ENCODE measurements at places on chromosomes 3 and 15.
A peak's percentile ranks its signal among the peaks of the same experiment; 100 is the strongest.

DNA sequence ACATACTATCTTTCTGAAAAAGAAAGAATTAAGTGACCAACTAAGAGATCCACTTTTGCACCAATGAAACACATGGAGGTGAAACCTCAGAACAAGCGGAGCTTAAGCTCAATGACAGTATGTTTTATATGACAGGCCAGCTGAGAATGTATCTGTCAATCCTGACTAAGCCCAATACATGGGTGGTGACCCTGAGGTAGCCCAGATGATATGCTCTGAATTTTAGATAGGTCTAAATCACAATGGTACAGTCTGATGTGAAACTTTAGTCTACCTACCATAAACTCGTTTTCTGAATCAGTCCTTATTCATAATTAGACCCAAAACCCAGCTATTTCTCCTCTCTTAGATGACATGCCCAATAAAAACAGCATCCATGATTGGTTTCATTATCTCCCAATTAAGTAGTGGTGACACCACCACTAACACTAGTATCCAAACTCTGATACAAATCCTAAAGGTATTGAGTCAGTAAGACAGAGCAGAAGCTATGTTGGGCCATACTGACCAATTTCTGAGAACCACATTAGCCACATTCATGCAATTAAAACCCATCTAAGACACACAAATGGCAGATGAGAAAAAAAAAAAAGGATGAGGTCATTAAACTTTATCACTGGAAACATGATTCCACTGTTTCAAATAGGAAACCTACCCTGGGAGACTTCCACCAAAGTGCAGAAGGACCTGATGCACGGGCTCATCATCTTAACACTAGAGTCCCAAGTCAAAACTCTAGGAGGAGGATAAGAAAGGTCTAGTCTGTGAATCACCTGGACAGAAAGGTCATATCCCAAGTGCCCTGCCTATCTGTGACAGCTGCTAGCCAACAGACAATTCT is 20.6 kb downstream of the CMTM6 start:
- DNase-seq = no peak

- no peak for DNase-seq
Measured at GRCh38 chr3:190768891-190769290, 93.6 kb downstream of the GMNC start.

DNA sequence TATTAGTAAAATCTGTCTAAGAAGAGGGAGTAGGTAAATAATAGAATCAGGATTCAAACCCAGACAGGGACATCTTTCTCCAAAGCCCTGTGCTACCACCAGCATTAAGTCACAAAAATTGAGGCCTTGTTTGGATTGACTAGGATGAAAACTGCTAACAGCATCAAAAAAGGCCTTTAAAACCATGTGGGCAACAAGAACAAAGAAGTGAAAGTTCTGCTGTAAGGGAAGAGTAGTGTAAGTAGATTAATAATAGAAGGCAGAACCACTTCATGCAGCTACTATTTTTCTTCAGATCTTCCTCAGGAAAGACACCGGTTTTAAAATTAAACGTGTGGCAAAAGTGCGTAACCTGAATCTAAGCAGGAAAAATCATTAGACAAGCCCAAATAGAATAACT is 15.3 kb upstream of the KBTBD12 start:
- DNase-seq = no peak

DNA sequence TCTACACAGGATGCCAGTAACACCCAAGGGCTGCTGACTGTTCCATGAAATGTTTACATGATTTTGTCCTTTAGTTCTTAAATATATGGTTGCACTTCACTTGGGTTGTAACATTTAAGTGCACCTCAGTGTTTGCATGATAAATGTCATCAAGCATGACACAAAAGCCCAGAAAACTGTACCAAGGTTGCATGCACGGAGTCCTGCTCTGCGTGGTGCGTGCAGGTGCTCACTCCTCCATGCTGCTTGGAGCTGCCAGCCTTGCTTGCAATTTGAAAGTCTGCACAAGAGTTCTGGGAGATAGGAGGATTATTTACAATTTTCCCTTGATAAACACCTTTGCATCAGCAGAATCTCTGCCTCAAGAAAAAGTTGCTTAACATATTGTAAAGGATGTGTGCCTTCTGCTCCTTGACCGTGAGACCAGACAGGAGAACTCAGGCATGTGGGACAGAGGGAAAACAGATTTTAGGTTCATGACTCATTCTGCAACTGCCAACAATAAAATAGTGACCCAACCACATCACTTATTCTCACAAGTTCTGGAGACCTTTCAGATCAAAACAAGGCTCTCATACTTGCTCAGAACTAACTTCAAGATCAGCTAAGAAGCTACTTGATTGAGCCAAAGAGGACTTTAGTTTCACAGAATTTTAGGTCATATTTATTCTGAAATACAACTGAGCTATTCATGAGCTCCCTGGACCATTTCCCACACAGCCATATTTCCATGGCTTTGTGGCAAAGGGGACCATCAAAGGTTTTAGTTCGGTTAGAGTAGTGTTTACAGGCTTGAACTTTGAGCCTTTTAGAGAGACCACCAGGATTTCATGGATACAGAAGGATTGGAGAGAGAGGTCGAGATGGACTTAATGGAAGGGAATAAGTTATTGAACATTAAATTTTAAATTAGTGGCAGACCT is 128.4 kb upstream of the ZBED2 start:
- DNase-seq = peak; percentile 93

GRCh38 chr3:166270429-166270828 is 433.2 kb upstream of the BCHE start:
- DNase-seq = no peak

- no peak for DNase-seq
Measured at GRCh38 chr15:59399465-59400102, 26.9 kb upstream of the MYO1E start.

DNA sequence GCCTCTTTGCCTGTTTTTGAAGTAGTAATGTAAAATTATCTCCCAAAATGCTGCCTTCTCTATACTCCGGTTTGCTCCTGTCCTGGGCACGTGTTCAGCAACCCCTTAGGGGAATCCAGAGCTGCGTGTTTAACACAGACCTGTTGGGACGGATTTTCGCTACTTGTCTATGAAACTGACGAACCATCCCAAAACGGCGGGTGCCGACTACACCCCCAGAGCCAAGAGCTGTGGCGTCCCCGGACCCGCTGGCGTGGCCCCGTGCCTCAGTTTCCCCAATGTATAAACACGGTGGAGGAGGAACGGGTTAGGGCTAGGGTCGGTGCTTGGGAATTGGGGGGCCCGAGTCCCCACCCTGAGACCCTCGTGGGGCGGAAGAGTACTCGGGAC is 473 bp downstream of the FHIT start:
- peak; percentile 40 for DNase-seq

DNA sequence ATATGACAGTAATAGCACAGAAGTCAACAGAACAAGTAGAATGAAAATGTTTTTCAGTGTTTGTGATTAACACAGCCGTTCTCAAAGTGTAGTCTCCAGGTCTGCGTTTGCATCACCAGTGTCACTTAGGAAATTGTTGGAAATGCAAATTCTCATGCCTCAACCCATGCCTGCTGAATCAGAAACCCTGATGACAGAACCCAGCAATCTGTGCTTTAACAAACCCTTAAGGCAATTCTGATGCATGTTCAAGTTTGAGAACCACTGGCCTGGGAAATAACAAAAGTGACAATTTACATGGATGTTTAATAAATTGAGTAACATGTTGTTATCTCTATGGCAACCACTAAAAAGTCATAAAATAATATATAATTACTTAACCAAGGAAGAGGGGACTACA is 103.1 kb upstream of the ATP11B start:
- no peak for DNase-seq

- no peak for DNase-seq
Measured at GRCh38 chr3:183161552-183162336, 790 bp downstream of the LAMP3 start.
